Fibroblast of skin of left biceps (primary cell): ENCODE measurements at places on chromosomes 13 and 19.

DNA sequence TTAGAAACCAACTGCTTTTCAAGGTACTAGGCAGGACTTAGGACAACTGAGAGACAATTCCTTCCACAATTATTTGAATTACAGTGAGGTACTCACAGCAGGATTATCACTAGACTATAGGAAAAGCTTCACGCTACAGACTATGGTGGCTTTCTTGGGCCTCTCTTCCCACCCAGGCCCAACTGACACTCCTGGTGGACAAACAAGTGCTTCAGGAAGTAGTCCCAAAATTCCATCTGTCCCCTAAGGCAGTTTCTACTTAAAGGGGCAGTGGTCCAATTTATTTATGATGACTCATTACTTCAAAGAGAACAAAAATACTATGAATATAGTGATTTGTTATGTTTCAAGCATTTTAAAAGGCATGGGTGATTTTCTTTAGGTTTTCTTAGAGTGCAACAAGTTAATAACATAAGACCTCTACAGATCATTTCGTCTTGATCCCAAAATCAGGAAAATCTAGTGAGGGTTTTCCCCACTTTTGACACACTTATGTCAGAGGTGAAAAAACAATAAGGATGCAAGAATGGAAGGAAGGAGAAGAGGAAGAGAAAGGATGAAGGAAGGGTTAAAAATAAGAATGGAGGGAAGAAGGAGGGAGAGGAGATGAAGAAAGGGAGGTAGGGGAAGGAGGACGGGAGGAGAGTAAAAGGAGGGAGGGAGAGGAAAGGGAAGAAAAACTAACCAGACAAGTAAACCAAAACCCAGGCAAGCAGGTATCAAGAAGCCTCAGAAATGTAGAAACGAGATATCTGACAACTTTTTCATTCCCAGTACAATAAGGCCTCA is 100.7 kb downstream of the SERP2 start:
- no peak for DNase-seq

DNA sequence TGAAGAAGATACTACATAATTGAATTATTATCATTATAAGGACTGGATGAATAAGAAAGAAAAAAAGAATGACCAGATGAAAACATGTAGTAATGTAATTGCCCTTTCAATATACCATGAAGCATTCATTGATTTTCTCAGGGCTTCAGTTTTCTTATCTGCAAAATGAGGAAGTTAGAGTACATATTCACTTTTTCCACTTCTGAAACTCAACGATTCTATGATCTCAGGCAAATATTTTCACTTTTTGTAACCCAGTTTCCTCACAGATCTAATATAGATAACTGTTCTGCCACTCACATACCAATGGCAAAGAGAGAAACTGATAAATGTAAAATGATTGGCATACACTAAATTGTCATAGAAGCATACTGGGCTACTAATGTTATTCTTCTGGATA is 856.6 kb upstream of the KLHL1 start:
- no peak for DNase-seq

- DNase-seq = peak; percentile 21
Observed at GRCh38 chr13:32969516-32969941, 46.7 kb upstream of the KL start.

- DNase-seq = no peak
Observed at GRCh38 chr13:105805892-105806627, 729.4 kb downstream of the EFNB2 start.

DNA sequence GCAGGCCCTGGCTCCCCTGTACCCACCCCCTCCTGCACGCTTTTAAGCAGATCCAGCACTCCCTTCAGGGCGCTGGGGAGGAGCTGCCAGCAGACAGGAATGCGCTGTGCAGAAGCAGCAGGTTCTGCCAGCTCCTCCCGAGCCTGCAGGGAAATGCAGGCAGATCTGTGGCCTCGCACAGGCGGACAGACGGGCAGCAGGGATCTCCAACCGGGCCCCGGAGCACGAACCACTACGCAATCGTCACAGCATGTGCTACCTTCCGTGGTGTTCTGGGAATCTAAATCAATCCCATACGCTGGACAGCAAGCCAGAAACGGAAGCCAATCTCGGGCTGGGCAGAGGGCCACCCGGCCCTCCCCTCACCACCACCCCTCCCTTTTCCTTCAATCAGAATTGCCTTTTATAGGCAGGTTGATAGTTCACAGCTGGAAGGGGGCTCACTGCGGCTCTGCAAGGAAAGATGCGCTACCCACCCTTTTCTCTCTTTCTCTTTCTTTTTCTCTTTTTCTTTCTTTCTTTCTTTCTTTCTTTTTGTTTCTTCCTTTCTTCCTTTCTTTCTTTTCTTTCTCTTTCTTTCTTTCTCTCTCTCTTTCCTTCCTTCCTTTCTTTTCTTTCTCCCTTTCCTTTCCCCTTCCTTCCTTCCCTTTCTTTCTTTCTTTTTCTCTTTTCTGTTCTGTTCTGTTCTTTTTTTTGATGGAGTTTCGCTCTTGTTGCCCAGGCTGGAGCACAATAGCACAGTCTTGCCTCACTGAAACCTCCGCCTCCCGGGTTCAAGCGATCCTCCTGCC is 99.9 kb downstream of the GNG7 start:
- DNase-seq = peak; percentile 95

DNA sequence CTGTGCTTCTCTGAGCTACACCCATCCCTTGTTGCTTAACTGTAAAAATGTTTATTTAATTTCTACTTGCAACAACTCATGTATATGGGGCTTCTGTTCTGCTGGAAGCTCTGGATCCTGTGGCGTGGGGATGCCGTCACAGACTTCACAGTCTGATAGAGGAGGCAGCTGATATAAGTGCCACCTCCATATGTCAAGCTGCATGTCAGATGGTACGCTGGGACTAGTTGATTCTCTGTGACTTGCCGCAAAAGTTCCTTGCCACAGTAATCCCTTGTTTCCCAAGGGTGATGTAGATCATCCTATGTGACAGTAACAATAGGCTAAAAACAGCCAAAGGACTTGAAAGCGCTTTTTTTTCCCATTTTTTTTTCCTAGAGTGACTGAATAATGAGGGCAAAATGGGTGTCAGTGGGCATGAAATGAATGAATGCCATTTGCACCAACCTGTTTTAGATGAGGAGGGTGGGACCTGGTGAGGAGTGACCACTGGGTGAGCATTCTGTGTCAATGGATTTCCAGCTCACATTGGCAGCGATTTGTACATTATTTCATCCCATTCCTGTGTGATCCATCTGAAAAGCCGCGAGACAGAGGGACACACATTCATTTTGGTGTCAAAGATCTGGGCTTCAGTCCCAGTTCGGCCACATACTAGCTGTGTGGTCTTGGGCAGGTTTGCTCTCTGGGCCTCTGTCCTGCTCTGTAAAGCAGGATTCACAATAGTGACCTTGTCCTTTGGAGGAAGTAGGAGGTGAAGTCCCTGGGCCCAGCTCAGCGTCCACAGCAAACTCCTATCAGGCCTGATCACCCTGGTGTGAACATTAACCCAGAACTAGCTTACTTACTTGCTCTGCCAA is 88.9 kb upstream of the RNF113B start:
- no peak for DNase-seq

DNA sequence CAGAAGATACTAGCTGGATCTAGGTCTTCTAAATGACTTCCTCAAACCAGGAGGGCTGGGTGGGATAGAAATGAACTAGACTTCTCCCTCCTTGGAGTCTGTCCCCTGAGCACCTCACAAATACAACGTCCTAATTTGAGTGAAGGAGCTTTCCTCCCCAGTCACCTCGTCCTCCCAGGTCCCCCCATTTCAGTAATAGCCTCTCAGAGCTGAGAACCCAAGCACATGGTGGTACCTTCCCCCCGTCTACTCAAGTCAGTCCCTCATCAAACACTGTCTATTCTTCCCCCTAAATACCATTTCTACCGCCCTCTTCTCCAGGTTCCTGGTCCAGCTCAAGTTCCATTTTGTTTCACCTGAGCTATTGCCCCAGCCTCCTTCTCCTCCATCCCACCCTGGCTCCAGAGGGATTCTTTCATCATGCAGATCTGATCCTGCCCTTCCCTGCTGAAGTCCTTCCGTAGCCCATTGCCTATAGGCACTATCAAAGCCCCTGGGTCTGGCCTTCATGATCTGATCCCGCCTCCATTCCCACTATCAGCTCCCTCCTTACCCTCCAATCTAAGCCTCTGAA is 5.3 kb upstream of the PRKCG start:
- DNase-seq = no peak

DNA sequence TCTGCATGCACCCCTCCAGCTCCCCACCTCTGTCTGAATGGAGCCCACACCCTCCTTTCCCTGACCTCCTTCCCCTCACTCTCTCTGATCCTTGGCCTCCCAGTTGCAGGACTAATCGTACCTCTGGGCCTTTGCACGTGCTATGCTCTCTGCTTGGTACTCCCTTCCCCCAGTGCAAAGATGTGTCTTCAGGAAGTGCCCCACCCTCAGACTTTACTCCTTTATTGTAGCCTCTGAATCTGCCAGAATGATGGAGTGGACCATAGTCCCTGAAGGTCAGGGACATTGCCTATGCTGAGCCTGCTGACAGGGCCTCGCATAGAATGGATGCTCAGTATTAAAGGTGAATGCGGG is 1.3 kb upstream of the JUND start:
- no peak for DNase-seq

- DNase-seq = no peak
Observed at GRCh38 chr19:39558624-39559117, 18.7 kb upstream of the EID2 start.

GRCh38 chr19:52102782-52103181 is 7.2 kb upstream of the ZNF841 start:
- DNase-seq = no peak

DNA sequence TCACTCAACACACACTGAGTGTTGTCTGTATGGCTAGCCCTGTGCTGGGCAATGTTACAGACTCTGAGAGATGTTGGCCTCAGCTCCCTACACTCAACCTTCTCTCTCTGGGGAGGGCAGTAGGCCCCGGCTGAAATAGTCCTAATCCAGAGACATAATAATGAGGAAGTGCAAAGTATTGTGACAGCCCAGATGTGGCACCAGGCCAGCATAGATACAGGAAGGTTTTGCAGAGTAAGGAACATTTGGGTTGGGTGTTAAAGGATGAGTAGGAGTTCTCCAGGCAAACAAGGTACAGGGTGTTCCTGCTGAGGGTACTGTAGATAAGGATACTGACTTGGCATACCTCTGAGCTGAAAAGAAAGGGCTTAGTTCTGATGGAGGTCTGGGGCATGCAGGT is 2.4 kb downstream of the LIN7B start:
- DNase-seq = no peak

GRCh38 chr19:51709575-51709974 is 14.2 kb downstream of the HAS1 start:
- DNase-seq = no peak

- DNase-seq = no peak
Observed at GRCh38 chr19:21028969-21029268, 8.5 kb downstream of the ZNF430 start.

DNA sequence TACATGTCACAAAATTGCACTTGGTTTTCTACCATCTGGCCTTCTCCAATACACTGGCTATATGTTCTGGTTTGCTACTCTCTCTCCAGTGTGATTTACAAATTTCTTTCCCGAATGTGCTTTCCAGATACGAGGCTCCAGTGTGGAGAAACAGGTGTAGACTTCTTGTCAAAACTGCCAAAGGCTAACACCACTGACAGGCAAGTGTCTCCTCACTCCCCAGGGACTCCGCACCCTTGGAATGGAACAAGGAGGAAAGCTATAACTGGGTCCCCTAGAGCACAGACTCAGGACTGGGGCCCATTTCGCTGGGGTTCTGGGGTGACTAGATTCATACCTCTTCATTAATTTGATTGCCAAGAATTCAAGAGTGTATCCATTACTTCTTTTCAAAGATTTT is 161.8 kb downstream of the FOXO1 start:
- no peak for DNase-seq

GRCh38 chr19:18593367-18594095 is 4.9 kb downstream of the REX1BD start:
- DNase-seq = no peak

- DNase-seq = no peak
Observed at GRCh38 chr13:60501236-60501635, 104.2 kb downstream of the TDRD3 start.

GRCh38 chr19:6099599-6099998 is 10.7 kb downstream of the RFX2 start:
- DNase-seq = no peak

- DNase-seq = no peak
Observed at GRCh38 chr13:42412812-42413483, 141.0 kb downstream of the AKAP11 start.

DNA sequence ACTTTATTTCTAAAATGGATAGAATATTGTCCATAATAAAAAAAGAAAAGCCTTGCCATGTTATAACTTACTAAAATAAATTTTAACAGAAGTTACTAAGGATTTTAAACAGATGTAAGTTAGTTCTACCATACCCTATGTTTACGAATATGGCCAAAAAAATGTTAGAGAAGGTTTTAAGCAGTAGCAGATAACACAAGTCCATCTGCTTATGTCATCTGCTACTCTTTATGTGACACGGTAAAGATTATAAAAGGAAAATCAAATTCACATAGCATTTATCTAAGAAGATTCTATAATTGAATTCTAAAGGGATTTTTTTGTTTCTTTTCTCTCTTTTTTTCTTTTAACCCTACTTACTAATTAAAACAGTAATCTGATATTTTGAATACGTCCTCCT is 114.2 kb upstream of the MIR17HG start:
- no peak for DNase-seq

GRCh38 chr19:507286-508203 is at the start of gene TPGS1:
Gene TPGS1 (plus strand): TSS chr19:507497. CDS start chr19:507507, 10 bp downstream.
- no peak for DNase-seq

DNA sequence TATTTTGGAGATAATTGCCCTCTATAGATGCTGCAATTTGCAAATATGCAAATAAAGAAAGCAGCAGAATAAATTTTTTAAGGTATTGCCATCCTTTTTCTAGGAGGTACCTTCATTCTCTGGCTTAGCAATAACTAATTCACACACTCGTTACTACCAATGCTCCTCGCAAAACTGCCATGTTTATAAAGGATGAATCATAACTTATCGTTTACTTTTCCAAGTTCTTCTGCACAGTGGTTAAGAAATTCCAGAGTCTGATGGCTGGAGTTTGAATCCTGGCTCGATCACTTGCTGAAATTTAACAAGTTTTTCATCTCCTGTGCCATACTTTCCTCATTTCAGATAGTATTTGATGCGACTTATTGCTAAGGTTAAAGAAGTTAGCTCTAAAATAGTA is 708.6 kb upstream of the KLHL1 start:
- no peak for DNase-seq

DNA sequence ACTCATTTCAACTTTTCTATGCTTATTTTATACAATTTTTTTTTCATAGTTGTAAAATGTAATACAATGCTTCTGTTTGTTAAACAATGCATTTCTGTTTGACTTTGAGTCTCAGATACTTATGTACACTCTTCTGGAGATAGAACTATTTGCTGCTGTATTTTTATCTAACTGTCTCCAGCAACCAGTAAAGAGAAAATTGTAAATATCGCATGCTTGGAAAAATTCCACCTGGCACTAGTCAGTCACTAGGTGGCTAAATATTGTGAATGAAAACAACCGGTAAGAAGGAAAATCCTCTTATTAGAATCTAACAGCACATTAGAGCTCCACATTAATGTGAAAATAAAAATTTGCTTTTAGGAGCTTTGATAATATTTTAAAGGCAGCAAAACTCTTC is 876.5 kb downstream of the PCDH9 start:
- no peak for DNase-seq

GRCh38 chr19:10289836-10290356 is at the start of gene ICAM5:
Gene ICAM5 (plus strand): TSS chr19:10289952. CDS start chr19:10290044, 92 bp downstream.
- DNase-seq = no peak
